Activated CD8-positive, alpha-beta memory T cell treated with anti-CD3 and anti-CD28 coated beads, Interleukin-2, amount 10 ng/mL, durations not matched to agents 7 days and 5 days (primary cell): ENCODE measurements at places on chromosomes 2 and 18. TPM values are rescaled to one million over a fixed set of nuclear protein-coding genes. Genes with fewer than 3 reads are reported as not detected.

The GPR35 gene
- total RNA-seq: 14.4 TPM

The RFX8 gene
- total RNA-seq: 1.0 TPM

The CLEC4F gene
- total RNA-seq: not detected

The CPO gene
- total RNA-seq: not detected

The DYSF gene
- 8.9 TPM for total RNA-seq

The GMCL1 gene
- total RNA-seq: 32.6 TPM

The GALNT13 gene
- total RNA-seq: not detected

The MARCHF4 gene
- not detected for total RNA-seq

The TUBA3E gene
- not detected for total RNA-seq

The CYS1 gene
- 0.75 TPM for total RNA-seq

The KCNG2 gene
- total RNA-seq: not detected

The CLASP1 gene
- 62.3 TPM for total RNA-seq
